Bronchial epithelial cell (primary cell): ENCODE measurements at places on chromosomes 2 and 18. TPM values are rescaled to one million over a fixed set of nuclear protein-coding genes. Genes with fewer than 3 reads are reported as not detected.

GRCh38 chr2:212416086-212416485 lies 122.5 kb downstream of the ERBB4 start:
- DNase-seq, result no peak

The FBXO48 gene
- total RNA-seq, result 0.26 and 0.64 TPM in 2 replicates

- no peak for DNase-seq
Measured at GRCh38 chr18:65477455-65477854, 273.4 kb upstream of the CDH7 start.

- DNase-seq, result no peak
Measured at GRCh38 chr18:23897291-23897690, 117.3 kb upstream of the TTC39C start.

GRCh38 chr2:171509945-171510731 lies 12.1 kb upstream of the CYBRD1 start:
- DNase-seq, result no peak

The TMEM37 gene
- 0.26 TPM in 1 of 2 replicates, not detected in the other for total RNA-seq

The CPLX4 gene
- not detected in 2 replicates for total RNA-seq

DNA sequence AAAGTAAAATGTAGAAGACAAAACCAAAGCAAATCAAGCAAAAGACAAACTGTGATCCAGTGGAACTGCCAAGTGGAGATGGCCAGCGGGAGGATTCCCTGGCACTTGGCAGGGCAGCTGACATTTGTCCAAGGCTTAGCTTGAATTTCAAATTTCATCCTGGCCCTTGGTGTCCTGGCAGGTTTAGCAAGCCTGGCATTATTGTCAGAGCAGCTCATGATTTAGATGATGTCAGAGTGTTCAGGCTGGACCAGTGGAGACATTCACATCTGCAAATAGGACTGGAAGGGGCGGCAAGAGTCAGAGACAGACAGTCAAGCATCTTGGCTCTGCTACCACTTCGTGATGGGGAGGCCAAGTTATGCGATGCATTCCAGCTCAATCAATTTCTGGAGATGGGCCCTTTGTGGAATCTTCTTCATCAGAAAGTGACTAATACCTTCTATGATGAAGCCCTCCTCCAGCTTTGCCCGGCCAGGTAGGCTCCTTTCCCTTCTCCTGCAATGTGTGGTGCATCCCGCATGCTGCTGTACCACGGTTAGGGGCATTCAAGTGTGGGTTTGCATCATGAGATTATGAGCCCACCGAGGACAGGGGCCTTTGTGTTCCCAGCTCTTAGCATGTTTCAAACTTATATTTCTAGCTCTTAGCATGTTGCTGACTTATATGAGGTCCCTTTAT lies 199.7 kb downstream of the ANKRD30B start:
- no peak for DNase-seq
